ENCODE measurements at places on chromosomes 3 and 15.

DNA sequence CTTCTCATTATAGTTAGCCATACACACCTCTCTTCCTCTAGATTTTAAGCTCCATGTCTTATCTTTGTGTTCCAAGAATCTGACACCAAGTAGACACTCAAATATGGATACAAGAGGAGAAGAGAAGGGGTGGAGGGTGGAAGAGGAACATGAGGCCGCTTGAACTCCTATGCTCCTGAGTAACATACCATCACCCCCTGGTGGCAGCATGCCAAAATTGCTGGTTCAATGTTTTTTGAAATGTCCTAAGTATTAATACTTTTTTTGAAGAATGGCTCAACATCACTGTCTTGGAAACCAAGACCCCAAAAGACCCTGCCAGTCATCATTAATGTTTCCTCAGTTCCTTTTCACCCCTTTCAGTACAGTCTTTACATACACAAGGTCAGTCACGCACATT is 71.8 kb upstream of the HACD2 start:
- no peak for DNase-seq

GRCh38 chr15:65066001-65066634 is 1.7 kb downstream of the RASL12 start:
- DNase-seq = peak; percentile 72

GRCh38 chr3:89947337-89947954 is 840.0 kb downstream of the EPHA3 start:
- no peak for DNase-seq

GRCh38 chr15:69082021-69082502 is 67.6 kb downstream of the NOX5 start:
- DNase-seq = no peak

GRCh38 chr15:66803182-66803729 is 101.2 kb downstream of the SMAD6 start:
- DNase-seq = peak; percentile 98

- no peak for DNase-seq
These were observed 858 bp downstream of the NTRK3 start for GRCh38 chr15:88255484-88256278.
